ENCODE measurements at places on chromosomes 6 and 20.

DNA sequence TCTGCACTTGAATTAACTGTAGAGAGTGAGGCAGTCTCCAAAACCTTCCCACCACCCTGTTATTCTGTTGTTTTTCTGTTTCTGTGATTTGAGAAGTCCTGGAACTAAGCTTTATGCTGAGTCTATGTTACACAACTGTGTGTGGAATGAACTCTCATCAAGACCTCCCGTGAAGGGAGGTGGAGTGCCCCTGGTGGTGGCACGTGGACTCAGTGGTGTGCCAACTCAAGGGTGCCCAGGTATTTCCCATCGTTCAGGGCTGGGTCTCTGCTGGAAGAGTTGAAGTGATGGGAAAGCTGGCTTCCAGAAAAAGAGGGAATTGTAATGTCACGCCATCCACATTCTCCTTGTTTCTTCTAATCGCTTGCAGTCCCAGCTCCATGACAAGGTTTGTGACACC lies 374.2 kb downstream of the SMOC2 start:
- DNase-seq: no peak

GRCh38 chr6:124669713-124670480 lies 292.3 kb upstream of the RNF217 start:
- no peak for DNase-seq

DNA sequence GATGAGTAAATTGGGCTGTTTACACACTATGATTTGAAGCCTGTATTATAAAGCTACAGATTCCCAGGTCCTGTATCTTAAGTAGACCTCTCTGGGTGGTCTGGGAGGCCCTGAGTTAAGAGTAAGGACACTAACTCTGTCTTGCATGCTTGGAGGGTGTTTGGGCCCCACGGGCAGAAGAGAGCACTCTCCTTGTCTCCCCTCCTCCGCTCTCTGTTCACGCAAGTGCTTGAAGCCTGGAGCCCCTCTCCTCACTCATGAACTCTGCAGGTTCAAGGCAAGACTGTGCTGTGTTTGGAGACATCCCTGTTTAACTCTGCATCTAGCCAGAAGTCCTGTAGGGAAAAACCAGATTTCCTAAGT lies 154.0 kb downstream of the ZDHHC14 start:
- DNase-seq: no peak

GRCh38 chr20:45810191-45810970 lies 2.1 kb upstream of the UBE2C start:
- DNase-seq: no peak

GRCh38 chr20:828987-829386 lies 4.5 kb upstream of the FAM110A start:
- DNase-seq: no peak

GRCh38 chr6:143215771-143216170 lies 155.1 kb downstream of the AIG1 start:
- no peak for DNase-seq

- no peak for DNase-seq
Measured at GRCh38 chr20:53079828-53080686, 107.9 kb downstream of the TSHZ2 start.

DNA sequence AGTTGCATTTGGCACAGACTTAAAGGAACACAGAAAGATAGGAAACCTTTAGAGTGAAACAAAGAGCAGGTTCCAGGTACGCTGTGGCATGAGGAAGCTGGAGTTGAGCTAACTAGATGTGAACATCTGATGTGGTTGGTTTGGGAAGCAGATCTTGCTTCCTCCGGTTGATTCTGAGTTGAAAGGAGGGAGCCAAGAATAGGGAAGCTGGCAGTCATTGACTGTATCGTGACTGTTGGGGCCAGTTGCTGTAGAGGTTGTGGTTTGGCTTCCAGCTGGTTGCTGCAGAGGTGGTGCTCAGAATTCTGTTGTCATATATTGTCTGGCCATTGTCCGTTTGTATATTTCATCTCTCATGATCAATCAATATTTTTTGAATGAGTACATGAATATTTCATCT lies 325.9 kb downstream of the PLCB1 start:
- no peak for DNase-seq

GRCh38 chr6:79861023-79861422 lies 86.3 kb downstream of the ELOVL4 start:
- DNase-seq: no peak

DNA sequence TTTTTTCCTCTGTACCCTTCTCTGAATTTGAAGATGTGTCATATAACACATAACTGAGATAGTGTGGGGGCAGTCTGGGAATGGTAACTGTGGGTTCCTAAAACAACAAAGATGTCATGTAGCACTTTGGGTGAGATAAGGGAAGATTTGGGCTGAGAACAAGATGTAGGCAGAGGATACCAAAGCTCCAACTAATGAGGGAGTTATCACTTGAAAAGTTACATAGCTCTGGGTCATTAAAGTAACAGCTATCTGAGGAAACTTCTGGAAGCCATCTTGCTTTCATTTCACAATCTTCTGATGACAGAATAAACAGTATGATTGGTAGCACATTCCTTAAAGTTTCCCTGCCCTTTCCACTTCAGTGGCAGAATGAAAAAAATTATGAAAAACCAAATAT lies 255.4 kb downstream of the TBX18 start:
- no peak for DNase-seq

GRCh38 chr6:129684903-129685661 lies 24.9 kb downstream of the ARHGAP18 start:
- no peak for DNase-seq

- DNase-seq: no peak
Measured at GRCh38 chr20:41213150-41213820, 75.9 kb downstream of the PLCG1 start.

GRCh38 chr6:148770408-148771211 lies 23.8 kb downstream of the UST start:
- DNase-seq: no peak

DNA sequence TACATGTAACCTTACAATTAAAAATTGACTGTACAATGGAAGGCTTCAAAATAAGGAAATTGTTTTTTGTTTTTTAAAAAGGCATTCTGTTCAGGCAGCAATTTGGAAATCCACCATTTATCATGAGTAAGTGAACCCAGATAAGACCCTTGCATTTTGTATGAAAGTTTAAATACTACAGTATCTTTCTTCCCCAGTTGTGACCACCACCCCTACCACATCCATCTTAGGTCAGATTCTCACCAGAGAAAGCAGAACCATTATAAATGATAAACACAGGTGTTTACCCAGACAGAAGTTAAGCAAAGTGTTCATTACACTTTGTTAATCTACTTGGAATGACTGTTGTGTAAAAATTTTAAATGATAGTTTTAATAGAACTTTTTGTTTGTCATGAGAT lies 20.2 kb downstream of the SENP6 start:
- DNase-seq: no peak

GRCh38 chr6:157226026-157226625 lies 97.2 kb downstream of the TMEM242 start:
- no peak for DNase-seq

DNA sequence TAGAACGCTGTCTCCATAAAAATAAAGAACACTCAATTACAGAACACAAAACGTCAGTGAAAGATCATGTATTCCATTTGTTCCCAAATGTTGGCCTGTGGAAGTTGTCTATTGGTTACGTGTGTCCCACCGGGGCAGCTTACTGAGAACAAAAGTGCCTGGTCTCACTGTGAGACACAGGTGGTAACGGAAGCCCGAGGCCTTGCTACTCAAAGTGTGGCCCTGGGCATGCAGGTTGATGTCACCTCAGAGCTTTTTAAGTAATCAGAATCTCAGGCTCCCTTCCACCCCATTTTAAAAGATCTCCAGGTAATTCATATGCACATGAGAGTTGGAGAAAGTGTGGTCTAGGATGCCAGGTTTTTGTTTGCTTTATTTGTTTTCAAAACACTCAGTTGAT lies 422.5 kb upstream of the OPRM1 start:
- DNase-seq: no peak

GRCh38 chr6:112683106-112683505 lies 336.0 kb downstream of the RFPL4B start:
- DNase-seq: no peak

DNA sequence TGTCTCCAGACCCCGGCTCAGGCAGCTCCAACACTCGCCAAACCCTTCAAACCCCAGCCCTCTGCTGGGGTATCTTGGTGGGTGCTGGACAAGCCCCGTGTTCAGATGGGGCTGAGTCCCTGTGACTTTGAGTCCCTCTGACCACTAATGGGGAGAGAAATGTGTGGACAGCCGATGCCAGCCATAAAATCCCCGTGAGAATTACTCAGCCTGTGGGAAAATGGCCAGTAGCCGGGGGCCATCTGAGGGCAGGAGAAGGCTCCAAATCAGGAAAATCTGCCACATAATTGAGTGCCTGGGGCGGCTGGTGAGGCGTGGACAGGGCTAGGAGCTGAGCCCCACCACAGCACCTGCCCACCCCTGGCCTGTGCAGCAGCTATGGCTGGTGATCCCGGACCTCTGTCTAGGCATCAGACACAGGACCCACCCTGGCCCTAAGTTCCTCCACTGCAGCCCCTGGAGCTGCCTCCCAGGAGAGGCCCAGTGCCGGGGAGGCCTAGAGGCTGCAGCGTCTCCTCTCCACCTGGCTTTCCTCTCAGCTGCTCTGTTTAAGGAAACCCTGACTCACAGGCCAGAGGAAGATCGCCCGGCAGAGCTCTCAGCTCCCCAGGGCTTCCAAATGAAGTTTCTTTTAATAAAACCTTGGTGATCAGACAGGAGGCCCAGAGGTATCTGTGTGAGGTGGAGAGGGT lies 53.7 kb upstream of the SLCO4A1 start:
- no peak for DNase-seq

GRCh38 chr6:150269130-150269856 lies 99.5 kb upstream of the IYD start:
- DNase-seq: no peak

GRCh38 chr6:107634324-107635056 lies 144.6 kb downstream of the SOBP start:
- DNase-seq: no peak

- no peak for DNase-seq
Measured at GRCh38 chr6:117270055-117270842, 4.9 kb downstream of the VGLL2 start.

Measured in activated CD8-positive, alpha-beta memory T cell treated with anti-CD3 and anti-CD28 coated beads for 1 hour (primary cell).